ENCODE measurements at places on chromosomes 2 and 18. TPM values are rescaled to one million over a fixed set of nuclear protein-coding genes. Genes with fewer than 3 reads are reported as not detected.

DNA sequence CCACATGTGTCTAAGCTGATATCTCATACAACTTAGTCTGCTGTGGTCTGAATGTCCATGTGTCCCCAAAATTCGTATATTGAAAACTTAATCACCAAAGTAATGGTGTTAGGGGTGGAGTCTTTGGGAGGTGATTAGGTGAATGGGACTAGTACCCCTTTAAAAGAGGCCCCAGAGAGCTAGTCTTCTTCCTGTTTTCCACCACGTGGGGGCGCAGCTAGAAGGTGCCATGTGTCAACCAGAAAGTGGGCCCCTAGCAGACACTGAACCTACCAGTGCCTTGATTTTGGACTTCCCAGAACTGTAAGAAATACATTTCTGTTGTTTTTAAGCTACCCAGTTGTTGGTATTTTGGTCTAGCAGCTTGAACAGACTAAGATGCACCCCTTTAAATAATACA, 86.6 kb downstream of the ASB1 start:
- DNase-seq: no peak

- DNase-seq: no peak
These were observed 2.6 kb downstream of the ADCYAP1 start for GRCh38 chr18:907115-907884.

DNA sequence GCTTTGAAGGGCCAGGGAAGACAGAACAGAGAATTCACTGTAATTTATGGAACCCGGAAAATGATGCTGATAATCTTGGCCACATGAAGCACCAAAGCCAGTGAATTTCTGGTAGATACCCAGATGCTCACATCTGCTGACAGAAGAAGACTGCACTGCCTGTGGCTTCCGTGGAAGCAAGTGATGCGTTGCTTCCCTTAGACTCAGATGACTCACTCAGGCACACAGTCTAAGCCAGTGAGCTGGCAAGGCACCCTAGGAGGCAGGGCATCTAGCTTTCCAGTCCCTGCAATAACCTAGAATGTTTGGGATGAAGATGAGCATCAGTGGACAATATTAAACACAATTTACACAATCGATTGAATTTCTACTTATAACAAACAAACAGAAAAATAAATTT, 284.7 kb downstream of the CMPK2 start:
- DNase-seq: no peak

GRCh38 chr2:233381638-233381995, 27.3 kb downstream of the DGKD start:
- no peak for DNase-seq

- DNase-seq: no peak
These were observed 88.0 kb downstream of the COMMD1 start for GRCh38 chr2:61993422-61994024.

GRCh38 chr2:59232394-59233165, 991.5 kb upstream of the FANCL start:
- no peak for DNase-seq

DNA sequence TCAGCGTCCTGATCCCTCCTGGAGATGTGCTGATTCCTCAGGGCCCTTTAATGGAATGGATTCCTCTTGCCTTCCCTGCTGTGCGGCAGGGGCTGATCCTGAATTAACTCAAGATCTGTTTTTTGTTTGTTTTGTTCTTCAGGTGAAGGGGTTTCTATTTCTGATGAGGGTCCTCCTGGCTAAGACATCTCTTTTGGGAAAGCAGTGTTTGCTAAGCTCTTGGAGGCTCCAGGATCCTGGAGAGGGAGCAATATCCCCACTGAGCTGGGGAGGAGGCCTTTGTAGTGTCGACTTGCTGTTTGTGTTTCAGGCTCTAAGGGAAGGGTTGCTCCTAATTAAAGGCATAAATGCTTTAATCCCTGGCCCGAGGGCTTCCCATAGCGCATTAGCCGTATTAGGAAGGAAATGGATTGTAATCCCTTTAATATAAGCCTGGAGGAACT, 65.3 kb upstream of the FOXI3 start:
- DNase-seq: no peak

- no peak for DNase-seq
These were observed 120.3 kb downstream of the FAM161A start for GRCh38 chr2:61733563-61733962.

DNA sequence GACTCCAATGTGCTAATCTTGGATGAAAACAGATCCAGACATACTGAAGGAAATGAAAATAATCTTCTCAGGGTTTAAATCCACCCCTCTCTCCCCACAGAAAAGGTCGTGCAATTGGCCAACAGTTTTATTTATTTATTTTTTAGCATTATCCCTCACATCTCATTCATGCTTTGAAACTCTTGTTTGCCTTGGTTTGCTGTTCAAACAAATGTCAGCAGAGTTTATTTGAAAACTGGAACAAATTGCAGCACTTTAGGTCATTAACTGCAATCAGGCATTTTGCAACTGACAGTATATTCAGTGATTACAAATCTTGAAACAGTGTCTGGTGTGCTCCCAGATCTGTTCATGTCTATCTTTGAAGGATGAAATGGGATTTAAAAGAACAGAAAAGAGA, 220.6 kb downstream of the SLC4A10 start:
- DNase-seq: no peak

DNA sequence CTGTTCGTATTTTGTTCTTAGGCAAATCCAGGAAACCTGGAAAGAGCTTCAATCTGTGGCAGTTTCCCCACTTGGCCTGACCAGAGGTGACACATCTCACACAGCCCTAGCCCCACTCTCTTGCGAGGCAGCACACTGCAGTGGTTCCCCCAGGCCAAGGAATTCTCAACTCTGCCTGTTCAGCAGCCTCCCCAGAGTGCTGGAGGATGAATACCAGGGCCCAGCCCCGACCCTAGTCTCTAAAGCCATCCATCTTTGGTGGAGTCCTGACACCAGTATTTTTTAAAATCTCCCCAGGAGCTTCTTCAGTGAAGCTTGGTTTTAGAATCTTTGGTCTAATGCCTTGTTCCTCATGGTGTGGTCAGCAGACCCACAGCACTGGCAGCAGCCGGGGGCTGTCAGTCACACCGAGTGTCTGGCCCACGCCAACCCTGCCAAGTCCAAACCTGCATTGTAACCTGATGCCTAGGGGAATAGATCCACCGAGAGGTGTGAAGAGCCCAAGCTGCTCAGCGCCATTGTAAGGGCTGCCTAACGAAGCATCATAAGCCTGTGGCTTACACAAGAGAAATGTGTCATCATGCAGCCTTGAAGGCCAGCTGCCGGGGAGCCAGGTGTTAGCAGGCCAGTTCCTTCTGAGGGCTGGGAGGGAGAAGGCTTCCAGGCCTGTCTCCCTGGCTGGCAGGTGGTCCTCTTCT, 428.7 kb upstream of the ID2 start:
- DNase-seq: no peak

- no peak for DNase-seq
These were observed 286.5 kb upstream of the CDH7 start for GRCh38 chr18:65464361-65464760.

SCYGR3 gene
- total RNA-seq: not detected

IL1F10 gene
- total RNA-seq: not detected

RUFY4 gene
- not detected for total RNA-seq

CFAP53 gene
- total RNA-seq: 0.78 TPM

HRH4 gene
- not detected for total RNA-seq

DPYSL5 gene
- total RNA-seq: not detected

DNAJC5G gene
- 1.3 TPM for total RNA-seq

Measured in body of pancreas (tissue), 4 donors.